CD4-positive, alpha-beta T cell treated with Interleukin-1 beta for 1 hour (primary cell): ENCODE measurements at places on chromosomes 7 and 10.
A peak's percentile ranks its signal among the peaks of the same experiment; 100 is the strongest.

DNA sequence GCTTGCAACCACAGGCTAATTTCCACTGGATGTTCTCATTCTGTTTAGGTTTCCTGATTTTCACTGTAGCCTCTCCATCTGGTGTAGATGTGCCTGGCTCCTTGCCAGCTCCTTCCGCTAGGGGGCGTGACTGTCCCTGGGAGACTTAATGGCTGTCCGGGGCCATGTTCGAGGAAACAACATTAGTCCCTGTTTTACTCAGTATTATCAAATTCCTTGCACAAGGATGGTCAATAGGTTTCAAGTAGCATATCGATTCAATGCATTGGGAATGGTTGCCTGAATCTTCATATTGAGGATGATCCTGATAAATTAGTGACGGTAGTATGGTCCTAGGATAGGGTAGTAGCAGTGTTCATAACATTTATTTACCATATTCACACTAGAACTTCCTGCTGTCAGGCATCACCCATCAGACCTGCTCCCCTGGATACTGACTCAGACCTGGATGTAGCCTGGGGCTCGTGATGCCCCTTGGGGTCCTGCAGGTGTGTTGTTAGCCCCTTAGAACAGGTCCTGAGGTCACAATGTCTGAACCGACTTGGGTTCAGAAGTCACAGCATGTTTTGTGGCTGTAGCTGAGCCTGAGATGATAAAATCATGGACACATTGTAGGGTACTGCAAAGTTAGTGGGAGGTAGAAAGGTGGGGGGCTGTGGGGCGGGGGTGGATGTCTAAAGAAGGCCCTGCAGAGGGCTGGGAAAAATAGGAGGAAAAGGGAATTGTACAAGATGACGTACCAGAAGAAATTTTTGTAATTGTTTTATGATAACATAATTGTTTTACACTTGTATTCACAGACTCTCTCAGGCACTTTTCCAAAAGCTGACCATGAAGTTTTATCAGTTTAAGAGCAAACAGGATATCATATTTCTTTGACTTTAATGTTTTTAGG, 8.9 kb upstream of the EXOC6 start:
- DNase-seq = peak; percentile 44

GRCh38 chr7:44655341-44655740, 48.9 kb downstream of the OGDH start:
- DNase-seq = no peak

DNA sequence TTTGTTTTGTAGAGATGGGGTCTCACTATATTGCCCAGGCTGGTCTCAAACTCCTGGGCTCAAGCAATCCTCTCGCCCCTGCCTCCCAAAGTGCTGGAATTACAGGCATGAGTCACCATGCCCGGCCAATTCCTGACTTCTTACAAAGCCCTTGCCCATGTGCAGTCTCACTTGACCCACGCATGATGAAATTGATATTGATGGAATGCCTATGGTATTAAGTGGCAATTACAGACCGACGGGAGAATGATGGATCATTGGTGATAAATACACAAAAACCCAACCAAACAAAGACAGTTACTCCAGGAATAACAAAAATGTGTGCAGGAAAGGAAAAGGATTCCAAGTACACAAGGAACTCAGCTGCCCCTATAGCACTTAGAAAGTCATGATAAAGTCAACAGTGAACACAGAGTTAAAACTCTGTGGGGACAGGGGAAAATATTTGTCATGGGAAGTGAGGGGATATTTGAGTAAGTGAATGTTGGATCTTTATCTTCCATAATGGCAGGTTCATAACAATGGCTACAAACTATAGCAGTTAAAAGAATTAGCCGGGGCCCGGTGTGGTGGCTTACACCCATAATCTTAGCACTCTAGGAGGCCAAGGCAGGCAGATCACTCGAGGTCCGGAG, 21.6 kb downstream of the HIP1 start:
- DNase-seq = no peak

GRCh38 chr10:4062751-4063150, 277.7 kb upstream of the KLF6 start:
- DNase-seq = no peak

GRCh38 chr10:97631098-97631497, 2.2 kb downstream of the MORN4 start:
- no peak for DNase-seq

- DNase-seq = no peak
These were observed 394.9 kb downstream of the DGKB start for GRCh38 chr7:14507617-14508016.

- no peak for DNase-seq
These were observed 33.7 kb downstream of the MINPP1 start for GRCh38 chr10:87538092-87539015.

DNA sequence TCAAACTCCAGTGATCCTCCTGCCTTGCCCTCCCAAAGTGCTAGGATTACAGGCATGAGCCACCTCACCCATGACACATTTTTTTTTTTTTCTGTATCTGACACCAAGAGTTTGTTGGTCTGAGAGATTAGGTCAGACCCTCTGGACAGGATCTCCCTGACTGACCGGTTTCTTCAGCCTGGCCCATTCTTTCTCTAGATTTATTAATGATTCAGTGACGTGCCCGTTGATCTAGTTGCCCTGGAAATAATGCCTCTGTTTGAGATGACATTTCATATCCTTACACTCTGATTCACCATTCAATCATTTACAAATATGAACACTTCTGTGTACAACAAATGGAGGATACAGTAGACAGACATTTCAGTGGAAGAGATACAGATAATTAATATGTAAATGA, 1.4 kb upstream of the ZNF212 start:
- DNase-seq = no peak

GRCh38 chr7:22724861-22725260, 2.1 kb upstream of the IL6 start:
- DNase-seq = no peak

DNA sequence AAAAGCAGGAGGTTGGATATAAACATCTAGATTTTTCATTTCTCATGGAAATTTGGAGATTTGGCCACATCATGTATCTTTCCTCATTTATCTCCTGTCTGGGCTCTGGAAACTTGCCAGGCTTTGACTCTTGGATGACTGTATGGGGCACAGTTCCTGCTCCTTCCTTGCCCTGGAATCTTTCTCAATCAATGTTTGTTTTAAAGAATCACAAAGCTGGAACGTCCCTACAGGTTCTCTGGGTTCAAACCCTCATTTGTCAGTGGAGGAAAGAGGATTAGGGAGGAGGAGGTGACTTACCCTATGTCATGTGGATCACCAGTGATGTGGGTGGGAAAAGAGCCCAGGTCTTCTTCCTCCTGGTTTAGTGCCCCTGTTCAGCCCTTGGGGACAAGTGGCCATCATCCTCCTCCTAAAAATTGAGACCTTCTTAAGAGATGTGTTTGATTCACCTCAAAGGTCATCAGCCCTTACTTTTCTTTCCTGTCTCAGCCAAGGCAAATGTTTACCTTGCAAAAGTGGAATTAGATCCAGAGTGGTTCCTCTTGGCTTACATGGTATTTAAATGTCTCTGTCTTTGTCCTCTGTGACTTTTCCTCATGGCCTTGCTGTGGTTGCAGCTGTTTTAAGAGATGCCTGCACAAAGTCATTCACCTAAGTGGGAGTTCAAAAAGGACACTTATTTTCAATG, 38.8 kb upstream of the PDZD8 start:
- no peak for DNase-seq

DNA sequence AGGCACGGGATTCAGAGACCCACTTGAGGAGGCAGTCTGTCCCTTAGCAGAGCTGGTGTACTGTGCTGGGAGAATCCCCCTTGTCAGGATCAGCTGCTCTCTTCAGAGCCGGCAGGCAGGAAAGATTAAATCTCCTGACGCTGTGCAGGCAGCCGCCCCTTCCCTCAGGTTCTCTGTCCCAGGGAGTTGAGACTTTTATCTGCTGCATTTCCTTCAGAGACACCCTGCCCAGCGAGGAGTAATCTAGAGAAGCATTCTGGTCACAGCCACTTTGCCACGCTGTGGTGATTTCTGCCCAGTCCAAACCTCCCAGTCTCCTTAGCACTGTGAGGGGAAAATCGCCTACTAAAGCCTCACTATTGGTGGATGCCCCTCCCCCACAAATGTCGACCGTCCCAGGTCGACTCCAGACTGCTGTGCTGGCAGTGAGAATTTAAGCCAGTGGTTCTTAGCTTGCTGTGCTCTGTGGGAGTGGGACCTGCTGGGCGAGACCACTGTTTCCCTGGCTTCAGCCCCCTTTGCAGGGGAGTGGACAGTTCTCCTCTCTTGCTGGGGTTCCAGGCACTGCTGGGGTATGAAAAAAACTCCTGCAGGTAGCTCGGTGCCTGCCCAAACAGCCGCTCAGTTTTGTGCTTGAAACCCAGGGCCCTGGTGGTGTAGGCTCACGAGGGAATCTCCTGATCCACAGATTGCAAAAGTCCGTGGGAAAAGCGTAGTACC, 265.4 kb downstream of the ZWINT start:
- DNase-seq = no peak

- DNase-seq = no peak
These were observed 371.4 kb downstream of the PHTF2 start for GRCh38 chr7:78169992-78170391.

- DNase-seq = no peak
These were observed 760.9 kb upstream of the IGFBP3 start for GRCh38 chr7:46681865-46682503.

- no peak for DNase-seq
These were observed 808.1 kb downstream of the GRID1 start for GRCh38 chr10:85558533-85558932.
